Kidney glomerular epithelial cell (primary cell): ENCODE measurements at places on chromosomes 4 and X.

DNA sequence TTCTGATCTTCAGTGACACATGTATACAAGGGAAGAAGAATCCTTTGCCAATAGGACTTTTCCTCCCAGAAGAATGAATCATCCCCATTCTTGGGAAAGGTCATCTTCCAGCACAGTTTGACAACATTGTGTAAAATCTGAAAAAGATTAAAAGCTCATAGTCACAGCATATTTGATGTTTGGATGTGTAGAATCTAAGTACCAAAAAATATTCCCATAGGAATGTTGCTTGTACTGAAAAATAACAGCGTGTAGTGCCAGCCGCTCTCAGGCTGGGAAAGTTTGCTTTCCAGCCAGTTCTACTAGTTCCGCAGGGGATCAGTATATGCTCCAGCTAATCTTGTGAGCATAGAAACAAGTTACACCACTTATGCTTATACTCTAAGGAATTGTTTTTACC is 74.7 kb upstream of the IL13RA1 start:
- DNase-seq, result no peak

- DNase-seq, result no peak
Observed at GRCh38 chr4:12116009-12116552, 687.4 kb upstream of the HS3ST1 start.

- no peak for DNase-seq
Observed at GRCh38 chr4:65600656-65601055, 69.6 kb downstream of the EPHA5 start.

- no peak for DNase-seq
Observed at GRCh38 chrX:66756717-66757116, 117.8 kb upstream of the EDA2R start.
